ENCODE measurements at places on chromosomes 2 and 18. TPM values are rescaled to one million over a fixed set of nuclear protein-coding genes. Genes with fewer than 3 reads are reported as not detected.

UGT1A9 gene
- total RNA-seq, result not detected

NT5DC4 gene
- total RNA-seq, result not detected

GBX2 gene
- not detected for total RNA-seq

CRYGC gene
- total RNA-seq, result not detected

NXPH2 gene
- not detected for total RNA-seq

MAL gene
- not detected for total RNA-seq

RSAD2 gene
- total RNA-seq, result 0.30 TPM

SERPINB3 gene
- total RNA-seq, result not detected

KHK gene
- total RNA-seq, result 0.59 TPM

ANKRD30BL gene
- total RNA-seq, result not detected

CDH19 gene
- total RNA-seq, result not detected

GREB1 gene
- total RNA-seq, result 0.83 TPM

MEP1B gene
- not detected for total RNA-seq

EPG5 gene
- 49.0 TPM for total RNA-seq

GNLY gene
- not detected for total RNA-seq

OR6B2 gene
- total RNA-seq, result not detected

B3GNT2 gene
- 30.6 TPM for total RNA-seq

CYP27C1 gene
- not detected for total RNA-seq

OTX1 gene
- not detected for total RNA-seq

ANO7 gene
- total RNA-seq, result 0.69 TPM

NCK2 gene
- 19.6 TPM for total RNA-seq

SP140 gene
- total RNA-seq, result under 0.01 TPM

LRP2 gene
- not detected for total RNA-seq

LANCL1 gene
- 47.9 TPM for total RNA-seq

PCARE gene
- not detected for total RNA-seq

KRTCAP3 gene
- total RNA-seq, result not detected

ACTG2 gene
- total RNA-seq, result 175 TPM

Measured in smooth muscle cell of the umbilical artery (primary cell).